Fibroblast of the aortic adventitia (primary cell): ENCODE measurements at places on chromosomes 16 and 17. TPM values are rescaled to one million over a fixed set of nuclear protein-coding genes. Genes with fewer than 3 reads are reported as not detected.

EPX gene
- total RNA-seq = not detected in 2 replicates

KRTAP4-3 gene
- total RNA-seq = not detected in 2 replicates

WNT9B gene
- 0.09 TPM in 1 of 2 replicates, not detected in the other for total RNA-seq

GRAPL gene
- not detected in 2 replicates for total RNA-seq

SLC38A8 gene
- total RNA-seq = not detected in 2 replicates

INCA1 gene
- total RNA-seq = 0.36 TPM in 1 of 2 replicates, not detected in the other

GDPD1 gene
- 0.49 and 0.90 TPM in 2 replicates for total RNA-seq

KRT25 gene
- total RNA-seq = not detected in 2 replicates

ALDH3A1 gene
- 0.54 TPM in 1 of 2 replicates, not detected in the other for total RNA-seq

SP6 gene
- total RNA-seq = 0.09 TPM in 1 of 2 replicates, not detected in the other

ST6GALNAC1 gene
- total RNA-seq = not detected in 2 replicates

EVPLL gene
- not detected in 2 replicates for total RNA-seq

NLRC5 gene
- 13.0 and 31.0 TPM in 2 replicates for total RNA-seq

VMO1 gene
- 0.27 and 4.9 TPM in 2 replicates for total RNA-seq
